NCI-H1694 (cell line): ENCODE measurements at places on chromosomes 1 and 21.

GRCh38 chr1:111747282-111747734 lies 8.1 kb upstream of the INKA2 start:
- peak; percentile 89 for DNase-seq

DNA sequence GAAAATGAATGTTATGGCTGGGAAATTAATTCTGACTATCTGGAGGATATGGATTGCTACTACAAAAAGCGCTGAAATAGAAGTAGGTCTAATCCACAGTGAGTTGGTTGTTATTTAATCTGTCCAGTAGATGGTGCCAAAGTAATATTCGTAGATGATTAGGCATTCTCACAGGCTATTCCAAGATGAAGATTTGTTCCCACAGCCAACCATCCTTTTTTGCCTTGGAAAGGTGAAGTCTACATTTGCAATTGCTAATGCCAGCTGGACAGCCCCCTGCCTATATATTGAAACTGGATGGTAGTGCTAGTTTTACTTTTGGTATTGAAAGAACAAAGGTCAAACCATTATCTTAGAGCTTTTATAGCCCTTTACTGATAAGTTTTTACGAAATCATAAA lies 43.8 kb downstream of the RBM11 start:
- DNase-seq, result peak; percentile 79

GRCh38 chr1:33255347-33256220 lies 708 bp upstream of the ZNF362 start:
- DNase-seq, result no peak

DNA sequence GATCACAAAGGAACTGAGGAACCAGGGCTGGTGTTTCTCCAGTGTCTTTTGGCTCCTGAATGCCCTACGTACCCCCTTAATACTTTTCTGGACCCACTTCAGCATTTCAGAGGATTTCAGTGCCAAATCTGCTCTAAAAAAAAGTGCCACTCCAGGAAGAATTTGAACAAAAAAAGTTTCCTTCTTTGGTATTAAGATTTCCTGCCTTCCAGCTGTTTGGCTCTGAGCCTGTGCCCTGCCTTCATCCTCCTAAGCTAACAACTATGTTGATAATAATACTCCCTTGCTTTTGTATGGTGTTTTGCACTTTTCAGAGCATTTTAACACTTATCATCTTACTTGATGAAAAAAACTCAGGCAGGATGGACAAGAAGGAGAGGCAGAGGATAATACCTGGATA lies 11.0 kb upstream of the RIMS3 start:
- no peak for DNase-seq

GRCh38 chr1:55773211-55773940 lies 558.2 kb upstream of the USP24 start:
- DNase-seq, result no peak

GRCh38 chr1:16143566-16144324 lies 12.1 kb downstream of the EPHA2 start:
- DNase-seq, result no peak

DNA sequence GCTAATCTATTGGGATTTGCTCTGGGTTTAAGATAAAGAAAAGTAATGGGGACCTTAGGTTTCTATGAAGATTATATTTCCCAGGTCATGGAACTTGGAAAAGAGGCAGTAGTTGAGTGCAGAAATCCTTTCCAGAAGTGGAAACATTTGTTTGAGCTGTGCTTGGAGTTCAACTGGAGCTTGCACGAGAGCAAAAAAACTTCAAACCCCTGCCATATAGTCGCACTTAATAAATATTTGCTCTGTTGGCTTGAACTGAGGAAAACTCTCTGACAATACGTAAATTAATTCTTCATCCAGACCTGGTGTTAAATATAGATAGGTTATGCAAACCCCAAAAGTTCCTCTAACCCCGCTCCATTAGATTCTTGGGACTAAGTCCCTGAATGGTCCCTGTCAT lies 52.8 kb upstream of the COL24A1 start:
- no peak for DNase-seq

DNA sequence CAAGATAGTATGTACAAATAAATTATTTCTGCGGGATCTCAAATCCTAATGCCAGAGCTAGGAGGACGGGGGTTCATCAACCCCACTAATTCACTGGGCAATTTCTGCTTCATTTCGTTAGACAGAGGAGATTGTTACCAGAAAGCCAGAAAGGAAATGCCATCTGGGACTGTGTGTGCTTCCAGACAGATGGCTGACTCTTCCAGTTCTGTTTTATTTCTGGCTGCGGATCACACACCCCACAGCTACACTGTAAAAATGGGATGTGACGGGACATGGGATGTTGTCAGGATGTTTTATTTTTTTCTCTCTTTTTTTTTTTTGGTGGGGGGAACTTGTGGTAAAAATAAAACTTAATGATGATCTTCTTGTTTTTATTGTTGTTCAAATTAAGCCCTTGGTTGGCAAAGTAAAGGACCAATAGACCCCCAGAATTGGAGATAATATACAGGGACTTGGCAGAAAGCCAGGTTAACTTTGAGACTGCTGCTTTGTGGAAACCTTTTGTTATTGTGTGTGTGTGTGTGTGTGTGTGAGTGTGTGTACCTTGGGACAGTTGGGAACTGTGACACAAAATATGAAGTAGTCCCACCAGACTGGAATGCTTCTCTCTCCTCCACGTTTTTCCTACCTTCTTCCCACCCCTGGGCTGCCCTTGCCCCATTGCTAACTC lies 114.5 kb downstream of the NUF2 start:
- peak; percentile 84 for DNase-seq

DNA sequence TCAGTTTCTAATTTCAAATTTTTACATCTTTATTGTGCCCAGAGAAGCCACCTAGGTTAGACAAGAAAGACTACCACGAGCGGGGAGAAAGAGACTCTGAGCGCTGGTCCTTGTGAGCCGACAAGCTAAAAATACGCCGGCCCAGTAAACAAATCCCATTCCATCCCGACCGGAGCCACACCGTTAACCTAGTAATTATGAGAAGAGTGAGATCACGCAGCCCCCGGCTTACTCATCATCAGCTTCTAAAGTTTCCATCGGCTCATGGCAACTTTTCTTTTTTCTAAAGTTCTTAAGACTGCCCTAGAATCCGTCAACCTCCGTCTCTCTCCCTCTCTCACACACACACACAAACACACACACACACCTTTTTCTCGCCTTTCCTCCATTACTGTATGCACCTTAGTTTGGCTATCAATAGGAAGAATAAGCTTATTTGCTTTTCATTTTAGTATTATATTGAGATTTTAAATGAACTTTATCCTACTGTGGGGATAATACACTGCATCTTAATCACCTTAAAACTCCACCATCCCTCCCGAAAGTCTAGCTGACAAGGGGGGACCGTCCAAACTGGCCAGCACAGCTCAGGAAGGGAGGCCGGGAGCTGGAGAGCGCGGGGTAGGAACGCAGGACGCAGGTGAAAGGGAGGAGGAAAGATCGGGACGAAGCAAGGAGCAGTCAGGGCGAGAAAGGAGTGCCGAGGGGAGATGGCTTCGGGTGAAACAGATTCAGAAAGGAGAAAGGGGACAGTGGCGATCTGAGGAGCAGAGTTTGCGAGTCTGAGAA lies 728 bp downstream of the OTUD7B start:
- peak; percentile 29 for DNase-seq

GRCh38 chr1:161000736-161001480 lies 20.0 kb downstream of the F11R start:
- DNase-seq, result no peak

DNA sequence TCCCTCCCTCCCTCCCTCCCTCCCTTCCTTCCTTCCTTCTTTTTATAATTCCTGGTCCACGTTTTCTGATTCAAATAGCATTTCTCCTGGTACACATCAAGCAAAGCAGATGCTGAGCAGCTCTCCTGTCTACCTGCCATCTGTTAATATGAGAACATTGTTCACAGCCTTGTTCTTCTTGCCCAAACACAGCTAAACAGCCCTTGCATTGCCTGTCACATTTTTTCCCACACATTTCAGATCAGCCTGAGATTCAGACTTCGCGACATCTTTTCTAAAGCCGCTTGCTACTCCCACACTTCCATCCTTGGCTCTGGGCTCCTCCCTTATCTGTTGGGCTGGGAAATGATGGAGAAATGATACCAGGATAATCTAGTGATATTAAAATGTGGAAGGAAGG lies 200.5 kb downstream of the PCP4 start:
- DNase-seq, result peak; percentile 94

- DNase-seq, result no peak
These were observed 91.7 kb downstream of the DTL start for GRCh38 chr1:212127221-212127620.

DNA sequence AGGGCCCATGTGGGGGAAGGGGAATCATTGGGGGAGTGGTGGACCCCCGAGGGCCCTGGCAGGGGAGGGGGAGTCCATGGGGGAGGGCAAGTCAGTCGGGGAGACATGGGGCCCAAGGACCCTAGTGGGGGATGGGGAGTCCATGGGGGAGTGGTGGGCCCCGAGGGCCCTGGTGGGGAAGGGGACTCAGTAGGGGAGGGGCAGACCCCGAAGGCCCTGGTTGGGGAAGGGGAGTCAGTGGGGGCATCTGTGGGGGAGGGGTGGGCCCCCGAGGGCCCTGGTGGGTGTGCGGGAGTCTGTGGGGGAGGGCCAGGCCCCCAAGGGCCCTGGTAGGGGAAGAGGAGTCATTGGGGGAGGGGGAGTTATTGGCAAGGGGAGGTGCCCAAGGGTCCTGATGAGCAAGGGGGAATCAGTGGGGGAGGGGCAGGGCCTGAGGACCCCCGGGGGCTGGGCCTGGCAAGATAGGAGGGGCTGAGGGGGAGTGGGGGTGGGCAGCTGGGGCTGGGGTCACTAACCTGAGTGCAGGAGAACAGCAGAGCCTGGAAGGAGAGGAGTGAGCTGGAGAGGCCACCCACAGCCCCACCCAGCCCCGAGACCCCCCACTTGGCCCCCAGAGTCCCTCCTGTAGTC lies 2.1 kb downstream of the MXRA8 start:
- DNase-seq, result no peak

DNA sequence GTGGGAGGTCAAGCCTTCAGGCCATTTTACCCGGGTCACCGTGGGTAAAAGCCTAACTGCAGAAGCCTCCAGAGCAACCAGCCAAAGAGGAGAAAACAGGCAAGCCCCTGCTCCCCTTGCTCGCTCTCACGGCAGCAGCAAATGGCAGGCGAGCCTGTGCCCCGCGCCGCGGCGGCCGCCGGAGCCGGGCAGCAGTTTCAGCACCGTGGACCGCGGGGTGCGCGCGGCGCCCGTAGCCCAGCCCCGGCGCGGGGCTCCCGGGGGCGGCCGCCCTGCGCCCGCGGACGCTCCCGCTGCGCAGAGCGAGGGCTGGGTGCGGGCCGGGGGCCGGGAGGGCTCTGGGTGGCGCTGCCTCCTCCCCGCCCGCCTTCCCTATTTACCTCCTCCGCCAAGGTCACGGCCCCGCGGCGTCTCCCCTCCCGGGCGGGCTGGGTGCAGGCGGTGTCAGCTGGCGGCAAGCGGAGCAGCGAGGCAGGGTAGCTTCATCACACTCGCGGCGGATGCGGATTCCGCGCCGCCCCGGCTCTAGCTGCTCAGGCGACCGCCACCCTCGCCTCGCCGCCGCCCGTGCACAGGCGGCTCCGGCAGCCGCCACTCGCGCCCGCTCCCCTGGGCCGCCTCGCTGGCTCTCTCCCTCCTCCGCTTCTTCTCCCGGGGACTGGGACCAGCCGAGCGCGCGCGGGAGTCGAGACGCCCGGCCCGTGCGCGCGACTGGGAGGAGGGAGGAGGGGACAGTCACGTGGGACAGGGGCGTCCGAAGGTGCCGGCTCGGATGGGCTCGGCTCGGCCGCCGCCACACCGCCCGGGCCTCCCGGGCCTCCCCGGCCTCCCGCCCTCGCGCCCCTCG lies at the start of gene RGS7:
TSS of gene RGS7 (minus strand) at position 687 of the 847 bp plus-strand sequence.
- DNase-seq, result peak; percentile 38

DNA sequence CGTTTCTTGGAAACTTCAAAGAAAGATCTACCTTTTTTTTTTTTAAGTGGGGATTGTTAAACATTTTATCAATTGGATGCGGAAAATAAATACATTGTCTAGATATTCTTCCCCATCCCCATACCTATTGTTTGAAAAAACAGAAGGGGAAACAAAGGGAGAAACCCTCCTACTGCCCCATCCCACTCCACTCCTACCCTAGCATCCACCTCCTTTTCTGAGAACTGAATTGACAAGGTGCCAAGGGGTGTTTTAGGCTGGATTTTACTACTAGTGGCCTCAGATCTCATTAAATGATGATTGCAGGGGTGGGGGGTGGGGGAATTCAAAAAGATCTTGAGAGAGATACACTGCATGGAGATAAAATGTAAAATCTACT lies 2.6 kb downstream of the EDARADD start:
- no peak for DNase-seq

DNA sequence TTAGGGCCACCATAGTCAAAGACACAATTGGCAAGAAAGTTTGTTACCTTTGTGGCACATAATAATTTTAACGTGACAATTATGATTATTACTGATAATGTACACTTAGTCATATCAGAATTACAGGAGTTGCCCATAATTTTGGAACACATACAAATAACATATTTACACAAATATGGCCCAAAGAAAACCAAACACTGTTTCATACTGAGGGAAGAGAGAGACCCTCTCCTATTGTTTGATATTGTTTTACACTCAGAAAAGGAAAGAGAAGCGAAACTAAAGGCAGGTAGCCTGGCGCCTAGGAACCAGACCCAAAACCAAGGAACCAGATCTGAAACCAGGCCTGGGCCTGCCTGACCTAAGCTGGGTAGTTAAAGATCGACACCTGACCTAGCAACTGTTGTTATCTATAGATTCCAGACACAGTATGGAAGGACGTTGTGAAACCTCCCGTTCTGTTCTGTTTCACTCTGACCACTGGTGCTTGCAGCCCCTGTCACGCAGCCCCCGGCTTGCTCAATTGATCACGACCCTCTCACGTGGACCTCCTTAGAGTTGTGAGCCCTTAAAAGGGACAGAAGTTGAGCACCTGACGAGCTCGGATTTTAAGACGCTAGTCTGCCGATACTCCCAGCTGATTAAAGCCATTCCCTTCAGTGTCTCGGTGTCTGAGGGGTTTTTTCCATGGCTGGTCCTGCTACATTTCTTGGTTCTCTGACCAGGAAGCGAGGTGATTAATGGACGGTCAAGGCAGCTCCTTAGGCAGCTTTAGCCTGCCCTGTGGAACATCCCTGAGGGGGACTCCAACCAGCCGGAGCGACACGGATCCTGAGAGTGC lies 27.9 kb downstream of the C1orf115 start:
- no peak for DNase-seq

GRCh38 chr1:25748531-25749205 lies 51.3 kb upstream of the SELENON start:
- no peak for DNase-seq

- DNase-seq, result peak; percentile 43
These were observed 6.2 kb downstream of the PROX1 start for GRCh38 chr1:213993929-213994328.

GRCh38 chr1:22527122-22527521 lies 36.2 kb upstream of the EPHA8 start:
- no peak for DNase-seq

GRCh38 chr21:31201144-31201543 lies 142.9 kb downstream of the TIAM1 start:
- no peak for DNase-seq

GRCh38 chr1:14083706-14084105 lies 383.7 kb downstream of the PRDM2 start:
- no peak for DNase-seq
